ENCODE measurements at places on chromosomes 16 and 17.
A peak's percentile ranks its signal among the peaks of the same experiment; 100 is the strongest.

DNA sequence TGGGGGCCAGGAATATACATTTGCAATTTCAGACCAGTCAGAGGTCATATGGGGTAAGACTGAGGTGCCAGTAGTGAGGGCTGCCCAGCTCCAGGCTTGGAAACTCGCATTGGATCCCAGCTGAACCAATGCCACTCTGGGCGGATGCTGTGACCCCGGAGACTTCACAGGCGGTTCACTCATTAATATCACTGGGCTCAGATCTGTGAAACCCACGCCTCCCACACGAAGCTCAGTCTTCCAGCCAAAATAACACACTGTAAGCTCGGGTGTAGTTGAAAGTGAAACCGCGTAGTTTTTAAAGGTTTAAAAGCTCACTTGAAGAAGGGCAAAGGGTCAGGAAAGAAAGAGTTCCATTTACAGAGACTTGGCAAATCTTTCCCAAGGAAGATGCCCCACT lies 254.8 kb downstream of the FOXL1 start:
- no peak for DNase-seq

DNA sequence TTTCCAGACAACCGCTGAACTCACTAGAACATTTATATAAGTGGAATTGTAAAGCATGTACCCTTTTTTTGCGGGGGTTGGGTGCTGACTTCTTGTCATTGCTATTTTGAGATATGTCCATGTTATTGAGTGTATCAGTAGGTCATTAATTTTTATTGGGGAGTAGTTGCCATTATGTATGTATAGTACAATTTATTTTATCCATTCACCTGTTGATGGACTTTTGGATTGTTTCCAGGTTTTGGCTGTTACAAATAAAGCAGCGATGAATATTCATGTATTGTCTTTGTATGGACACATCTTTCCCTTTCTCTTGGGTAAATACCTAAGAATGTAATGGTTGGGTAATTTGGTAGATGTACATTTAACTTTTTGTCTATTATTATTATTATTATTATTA lies 12.7 kb downstream of the NFATC3 start:
- no peak for DNase-seq

DNA sequence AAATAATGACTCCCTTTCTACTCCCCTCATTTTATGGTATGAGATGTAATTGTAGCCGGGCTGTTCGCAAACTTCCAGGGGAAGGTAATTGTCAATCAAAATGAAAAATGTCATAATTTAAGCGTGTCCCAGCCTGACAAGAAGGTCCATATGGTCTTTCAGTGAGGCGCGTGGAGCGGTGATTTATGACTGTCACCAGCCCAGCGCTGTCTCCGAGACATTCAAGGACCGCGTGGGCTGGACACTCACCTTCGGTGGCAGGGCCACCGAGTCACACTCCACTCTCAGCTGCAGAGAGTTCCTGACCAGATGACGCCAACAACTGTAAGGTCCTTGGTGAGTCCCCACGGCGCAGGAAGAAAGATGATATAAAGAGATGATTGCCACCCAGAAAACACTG lies 157.7 kb upstream of the TNRC6C start:
- no peak for DNase-seq

GRCh38 chr17:21041741-21042457 lies 912 bp downstream of the USP22 start:
- DNase-seq = no peak

- no peak for DNase-seq
These were observed at the start of gene HS3ST2 for GRCh38 chr16:22813948-22814710. Gene HS3ST2, plus strand, starts transcription at chr16:22814162. Its CDS starts 449 bp downstream, at chr16:22814611.

DNA sequence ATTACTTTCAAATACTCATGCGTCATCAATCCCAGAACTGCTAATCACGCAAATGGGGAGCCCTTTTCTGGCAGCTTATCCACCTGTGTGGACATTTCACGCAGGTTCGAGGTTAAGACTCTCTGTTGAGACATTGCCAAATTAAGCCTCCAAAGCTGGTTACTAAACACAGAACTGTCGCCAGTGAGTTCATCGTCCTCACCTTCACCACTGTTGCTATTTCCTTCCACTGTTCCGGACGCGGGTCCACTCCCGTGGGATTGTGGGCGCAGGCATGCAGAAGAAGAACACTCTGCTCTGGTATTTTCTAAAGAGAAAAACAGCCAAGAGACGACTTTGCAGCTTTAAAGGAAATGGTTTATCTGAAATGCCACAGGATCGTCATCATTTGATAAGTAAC lies 16.1 kb downstream of the GOT2 start:
- DNase-seq = no peak

- no peak for DNase-seq
These were observed 636 bp upstream of the RAP1GAP2 start for GRCh38 chr17:2795441-2796163.

- no peak for DNase-seq
These were observed 31.0 kb downstream of the SRCIN1 start for GRCh38 chr17:38574712-38575111.

DNA sequence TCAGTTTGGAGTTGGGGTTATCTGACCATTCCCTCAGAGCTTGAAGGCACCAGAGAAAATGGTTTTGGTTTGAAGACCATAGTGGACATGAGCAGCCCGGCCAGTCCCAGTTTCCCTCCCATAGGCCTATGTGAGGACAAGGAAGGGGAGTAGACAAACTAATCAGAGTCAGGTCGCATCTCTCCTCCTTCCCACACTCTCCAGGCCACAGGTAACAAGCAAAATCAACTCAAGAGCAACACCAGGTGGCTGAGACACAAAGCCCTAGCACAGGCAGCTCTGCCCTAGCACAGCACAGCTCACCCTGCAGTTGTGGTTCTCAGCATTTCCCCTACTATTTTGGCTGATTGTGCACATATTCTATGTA lies 7.2 kb downstream of the SUPT4H1 start:
- no peak for DNase-seq

GRCh38 chr17:12114686-12115418 lies 94.2 kb downstream of the MAP2K4 start:
- DNase-seq = no peak

DNA sequence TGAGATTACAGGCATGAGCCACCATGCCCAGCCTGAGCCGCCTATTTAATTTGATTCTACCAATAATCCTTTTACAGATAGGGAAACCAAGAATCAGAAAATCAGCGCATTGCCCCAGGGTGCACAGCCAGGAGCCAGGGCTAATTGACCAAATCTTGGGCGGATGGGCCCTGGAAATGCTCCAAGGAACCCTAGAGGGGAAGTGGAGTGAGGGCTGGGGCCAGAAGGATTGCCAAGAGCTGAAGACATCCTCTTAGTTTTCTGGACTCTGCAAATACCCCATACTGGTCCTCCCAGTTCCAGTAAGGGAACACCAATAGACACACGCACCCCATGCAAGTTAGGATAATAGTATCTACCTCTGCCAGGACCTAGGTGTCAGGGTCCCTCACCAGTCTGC lies 3.8 kb downstream of the FHOD1 start:
- DNase-seq = no peak

GRCh38 chr16:14409563-14409962 lies 220.5 kb downstream of the PARN start:
- peak; percentile 90 for DNase-seq

DNA sequence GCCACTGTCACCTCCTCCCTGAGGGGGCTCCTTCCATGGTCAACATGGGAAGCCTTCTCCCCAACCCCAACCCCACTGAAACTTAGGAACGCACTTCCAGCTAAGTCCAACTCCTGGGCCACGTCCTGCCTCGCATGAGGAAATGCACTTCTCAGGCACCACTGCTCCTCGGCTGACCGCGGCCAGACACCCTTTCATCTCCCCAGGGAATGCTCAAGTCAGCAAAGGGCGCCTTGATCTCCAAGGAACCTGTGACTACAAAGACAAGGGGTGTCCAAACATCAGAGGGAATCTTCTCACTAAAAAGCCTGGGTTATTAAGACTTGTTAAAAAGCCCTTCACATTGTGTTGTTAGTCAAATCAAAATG lies 124.9 kb upstream of the HSBP1 start:
- DNase-seq = no peak

GRCh38 chr17:57550016-57550415 lies 195.1 kb downstream of the CCDC182 start:
- no peak for DNase-seq

DNA sequence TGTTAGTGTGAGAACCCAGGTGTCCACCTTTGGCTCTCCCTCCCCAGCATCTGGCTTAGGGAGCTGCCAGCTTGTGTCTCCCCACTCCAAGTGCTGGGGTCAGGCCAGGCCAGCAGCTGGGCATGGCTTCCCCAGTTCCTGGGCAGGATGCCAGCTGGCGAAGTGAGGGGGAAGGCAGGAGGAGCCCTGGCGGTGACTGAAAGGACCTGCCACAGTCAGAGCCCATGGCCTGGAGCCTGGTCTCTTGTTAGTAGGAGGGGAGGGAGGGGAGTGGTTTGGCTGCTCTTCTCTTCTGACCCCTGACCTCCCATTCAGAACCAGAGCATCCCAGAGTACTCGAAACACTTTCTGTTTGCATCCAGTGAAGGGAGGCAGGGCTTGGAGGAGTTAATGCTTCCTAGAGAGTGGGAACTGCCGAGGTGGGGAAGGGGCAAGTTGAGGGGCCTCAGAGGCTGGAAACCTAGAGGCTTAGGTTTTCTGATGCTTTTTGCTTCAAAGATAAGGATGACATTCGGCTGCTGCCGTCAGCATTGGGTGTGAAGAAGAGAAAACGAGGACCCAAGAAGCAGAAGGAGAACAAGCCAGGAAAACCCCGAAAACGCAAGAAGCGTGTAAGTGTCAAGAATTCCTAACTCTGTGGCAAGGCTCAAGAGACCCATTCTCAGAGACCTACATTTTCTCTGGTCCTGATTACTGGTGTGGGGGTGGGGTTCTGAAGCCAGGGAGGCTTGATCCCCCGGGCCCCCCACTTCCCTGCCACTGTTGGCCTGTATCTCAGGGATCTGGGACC lies 772 bp downstream of the CHD3 start:
- no peak for DNase-seq

- DNase-seq = peak; percentile 74
These were observed 651.8 kb upstream of the GOT2 start for GRCh38 chr16:59385959-59386358.

All from non-pigmented ciliary epithelial cell (primary cell).